ENCODE measurements at places on chromosomes 11 and 22.

DNA sequence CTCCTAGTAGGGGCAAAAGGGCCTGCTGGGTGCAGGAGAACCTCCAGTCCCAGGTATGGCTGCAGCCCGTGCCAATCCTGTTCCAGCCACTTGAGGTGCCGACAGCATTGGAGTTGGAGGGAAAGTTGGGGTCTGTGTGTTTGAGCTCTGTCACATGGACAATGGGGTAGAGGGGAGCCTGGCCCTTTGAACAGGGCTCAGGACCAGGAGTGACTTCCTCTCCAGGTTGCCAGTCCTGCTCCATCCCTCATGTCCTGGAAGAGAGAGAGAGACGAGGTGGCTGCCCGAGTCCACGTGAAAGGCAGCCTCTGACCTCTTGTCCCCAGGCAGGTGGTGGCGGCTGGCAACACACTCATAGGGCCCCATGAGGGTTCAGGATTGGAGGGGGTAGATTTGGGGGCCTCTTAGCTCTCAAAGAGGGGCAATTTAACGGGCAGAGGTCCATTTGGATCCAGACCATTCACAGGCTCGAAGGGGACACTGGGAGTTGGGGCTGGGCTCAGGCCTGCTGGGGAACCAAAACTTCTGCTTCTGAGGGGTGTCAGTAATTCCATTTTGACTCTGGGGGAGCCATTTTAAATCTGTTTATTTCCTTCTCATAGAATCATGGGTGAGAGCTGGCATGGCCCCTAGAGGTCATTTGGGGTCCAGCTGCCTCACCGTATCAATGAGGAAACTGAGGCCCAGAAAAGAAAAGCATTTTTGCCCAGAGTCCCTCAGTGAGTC is 4.1 kb downstream of the ADORA2A start:
- no peak for DNase-seq

DNA sequence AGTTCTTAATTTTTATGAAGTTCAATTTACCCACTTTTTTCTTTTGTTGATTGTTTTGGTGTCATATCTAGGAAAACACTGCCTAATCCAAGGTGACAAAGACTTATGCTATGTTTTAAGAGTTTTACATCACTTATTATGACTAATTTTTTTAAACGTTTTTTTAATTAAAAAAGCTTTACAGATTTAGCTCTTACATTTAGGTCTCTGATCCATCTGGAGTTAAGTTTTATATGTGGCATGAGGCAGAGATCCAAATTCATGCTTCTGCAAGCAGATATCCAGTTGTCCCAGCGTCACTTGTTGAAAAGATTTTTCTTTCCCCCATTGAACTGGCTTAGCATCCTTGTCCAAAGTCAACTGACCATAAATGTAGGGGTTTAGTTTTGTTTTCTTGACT is 72.6 kb downstream of the PACSIN2 start:
- no peak for DNase-seq

DNA sequence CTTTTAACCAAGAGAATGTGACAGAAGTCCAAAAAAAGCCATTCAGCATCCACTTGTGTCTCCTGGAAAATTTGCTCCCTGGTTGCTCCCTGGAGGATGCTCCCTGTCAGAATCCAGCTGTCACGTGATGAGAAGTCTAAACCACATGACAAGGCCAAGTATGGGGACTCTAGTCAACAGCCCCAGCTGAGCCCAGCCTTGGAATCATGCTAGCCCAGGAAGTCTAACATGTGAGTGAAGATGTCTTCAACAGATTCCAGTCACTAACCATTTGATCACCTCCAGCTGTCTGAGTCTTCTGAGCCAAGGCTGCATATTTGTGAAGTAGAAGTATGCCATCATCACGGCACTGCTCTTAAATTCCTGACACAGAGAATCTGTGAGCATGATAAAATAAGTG is 4.2 kb downstream of the OR56B4 start:
- DNase-seq, result no peak

DNA sequence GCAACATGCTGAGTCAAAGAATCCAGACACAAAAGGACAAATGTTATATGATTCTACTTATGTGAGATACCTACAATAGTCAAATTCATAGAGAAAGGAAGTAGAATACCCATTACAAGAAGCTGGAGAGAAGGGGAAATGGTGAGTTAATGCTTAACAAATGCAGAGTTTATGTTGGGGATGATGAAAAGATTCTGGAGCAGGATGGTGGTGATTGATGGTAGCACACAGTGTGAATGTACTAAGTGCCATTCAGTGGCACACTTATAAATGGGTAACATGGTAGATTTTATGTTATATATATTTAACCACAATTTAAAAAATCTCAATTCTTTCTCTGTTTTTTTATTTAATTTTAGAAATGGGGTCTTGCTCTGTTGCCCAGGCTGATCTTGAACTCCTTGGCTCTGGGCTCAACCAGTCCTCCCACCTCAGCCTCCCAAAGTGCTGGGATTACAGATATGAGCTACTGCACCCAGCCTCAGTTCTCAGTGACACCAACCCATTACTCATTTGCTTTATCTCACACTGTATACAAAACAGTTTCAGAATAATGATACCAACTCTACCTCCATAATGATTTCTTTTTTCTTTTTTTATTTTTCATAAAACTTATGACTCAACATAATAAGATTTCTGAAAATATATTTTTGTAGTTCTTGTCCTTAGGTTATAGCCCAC is 9.6 kb upstream of the RELA start:
- no peak for DNase-seq

GRCh38 chr11:88152381-88152780 is 22.9 kb downstream of the RAB38 start:
- no peak for DNase-seq

DNA sequence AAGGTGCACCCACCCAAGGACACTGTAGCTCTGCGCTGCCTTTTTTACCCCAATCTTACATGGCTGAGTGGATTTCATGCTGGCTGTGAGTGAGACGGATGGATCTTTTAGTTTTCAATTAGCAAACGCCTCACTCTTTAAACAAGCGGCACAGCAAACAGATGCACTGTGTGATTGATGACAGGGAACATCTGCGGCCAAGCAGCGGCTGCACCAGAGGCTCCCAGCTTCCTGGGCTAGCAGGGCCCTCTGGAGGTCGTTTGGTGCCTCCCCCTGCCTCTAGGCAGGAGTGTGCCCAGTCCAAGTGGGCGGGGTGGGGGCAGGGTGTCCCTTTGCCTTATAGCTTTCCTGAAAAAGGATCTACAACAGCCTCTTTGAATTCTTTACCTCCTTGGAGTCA is 2.1 kb upstream of the DRD2 start:
- DNase-seq, result no peak

- DNase-seq, result no peak
These were observed 52.4 kb downstream of the LGR4 start for GRCh38 chr11:27420217-27420616.

- DNase-seq, result no peak
These were observed 320.7 kb downstream of the LARGE1 start for GRCh38 chr22:33599596-33599995.

- no peak for DNase-seq
These were observed 23.9 kb downstream of the LRFN4 start for GRCh38 chr11:66880496-66881450.

- no peak for DNase-seq
These were observed 717 bp downstream of the MRGPRE start for GRCh38 chr11:3231550-3231850.

DNA sequence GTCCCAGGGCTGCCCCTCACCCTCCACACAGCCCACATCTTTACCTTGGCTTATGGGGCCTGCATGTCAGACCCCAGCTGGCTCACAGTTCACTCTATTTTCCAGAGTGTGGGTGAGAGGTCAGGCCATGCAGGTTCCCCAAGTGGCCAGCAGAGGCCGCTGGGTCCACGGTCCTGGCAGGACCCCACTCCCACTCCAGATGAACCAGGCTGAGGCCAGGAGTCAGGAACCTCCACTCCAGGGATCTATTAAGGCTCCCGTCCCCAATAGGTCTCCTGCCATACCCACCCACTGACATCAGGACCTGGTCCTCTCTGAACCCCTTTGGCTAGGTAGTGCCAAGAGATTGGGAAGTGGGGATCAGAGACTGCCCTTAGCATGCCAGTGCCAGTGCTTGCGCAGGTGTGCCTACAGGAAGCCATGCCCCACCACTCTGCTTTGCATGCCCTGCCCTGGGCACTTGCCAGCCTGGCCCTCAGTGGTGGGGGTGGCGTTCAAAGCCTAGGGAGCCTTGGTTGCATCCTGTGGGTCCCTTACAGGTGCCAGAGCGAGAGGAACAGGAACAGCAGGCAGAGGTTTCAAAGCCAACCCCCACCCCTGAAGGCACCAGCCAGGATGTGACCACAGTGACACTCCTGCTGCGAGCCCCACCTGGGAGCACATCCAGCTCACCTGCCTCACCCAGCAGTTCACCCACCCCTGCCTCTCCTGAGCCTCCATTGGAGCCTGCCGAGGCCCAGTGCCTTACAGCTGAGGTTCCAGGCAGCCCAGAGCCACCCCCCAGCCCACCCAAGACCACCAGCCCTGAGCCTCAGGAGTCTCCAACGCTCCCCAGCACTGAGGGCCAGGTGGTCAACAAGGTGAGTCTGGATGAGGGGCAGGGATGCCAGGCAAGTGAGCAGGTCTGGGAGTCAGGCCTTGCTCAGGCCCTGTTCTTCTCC is 8.3 kb downstream of the SMTN start:
- no peak for DNase-seq

DNA sequence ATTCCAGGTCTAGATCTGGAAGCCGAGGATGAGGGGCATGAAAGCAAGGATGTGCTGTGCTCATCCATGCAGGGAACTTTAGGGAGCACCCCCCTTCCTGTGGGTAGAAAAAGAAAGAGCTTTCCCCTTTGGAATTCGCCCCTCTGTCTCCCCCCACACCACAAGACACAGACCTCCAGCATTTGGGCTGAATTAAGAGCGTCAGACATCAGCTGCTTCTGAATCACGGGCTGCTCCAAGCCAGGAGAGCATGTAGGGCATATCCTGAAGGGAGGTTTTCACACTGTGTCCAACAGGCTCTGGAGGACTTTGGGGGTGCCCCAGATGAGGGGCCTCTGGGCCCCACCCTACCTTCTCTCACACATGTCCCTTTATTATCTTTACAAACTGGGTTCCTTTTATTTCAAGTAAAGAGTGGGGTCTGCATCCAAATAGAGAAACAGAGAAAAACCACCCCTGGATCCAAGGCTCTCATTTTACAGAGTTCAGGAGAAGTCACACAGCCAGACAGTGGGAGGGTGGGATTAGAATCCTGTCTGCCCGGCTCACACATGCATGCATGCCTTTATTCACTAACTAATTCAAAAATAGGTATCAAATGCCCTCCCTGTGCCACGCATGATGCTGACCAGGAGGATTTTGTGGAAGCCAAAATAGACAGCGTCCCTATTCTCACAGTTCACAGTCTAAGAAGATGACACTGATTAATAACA is 52.8 kb downstream of the LRRC32 start:
- no peak for DNase-seq

- no peak for DNase-seq
These were observed 51.4 kb upstream of the NECTIN1 start for GRCh38 chr11:119780222-119780953.

- DNase-seq, result no peak
These were observed 33.3 kb upstream of the MYEOV start for GRCh38 chr11:69260622-69261021.

- peak; percentile 97 for DNase-seq
These were observed at the start of gene FIBP for GRCh38 chr11:65888163-65888814. Gene FIBP (minus strand): TSS chr11:65888471. CDS start chr11:65888418, 53 bp downstream.

DNA sequence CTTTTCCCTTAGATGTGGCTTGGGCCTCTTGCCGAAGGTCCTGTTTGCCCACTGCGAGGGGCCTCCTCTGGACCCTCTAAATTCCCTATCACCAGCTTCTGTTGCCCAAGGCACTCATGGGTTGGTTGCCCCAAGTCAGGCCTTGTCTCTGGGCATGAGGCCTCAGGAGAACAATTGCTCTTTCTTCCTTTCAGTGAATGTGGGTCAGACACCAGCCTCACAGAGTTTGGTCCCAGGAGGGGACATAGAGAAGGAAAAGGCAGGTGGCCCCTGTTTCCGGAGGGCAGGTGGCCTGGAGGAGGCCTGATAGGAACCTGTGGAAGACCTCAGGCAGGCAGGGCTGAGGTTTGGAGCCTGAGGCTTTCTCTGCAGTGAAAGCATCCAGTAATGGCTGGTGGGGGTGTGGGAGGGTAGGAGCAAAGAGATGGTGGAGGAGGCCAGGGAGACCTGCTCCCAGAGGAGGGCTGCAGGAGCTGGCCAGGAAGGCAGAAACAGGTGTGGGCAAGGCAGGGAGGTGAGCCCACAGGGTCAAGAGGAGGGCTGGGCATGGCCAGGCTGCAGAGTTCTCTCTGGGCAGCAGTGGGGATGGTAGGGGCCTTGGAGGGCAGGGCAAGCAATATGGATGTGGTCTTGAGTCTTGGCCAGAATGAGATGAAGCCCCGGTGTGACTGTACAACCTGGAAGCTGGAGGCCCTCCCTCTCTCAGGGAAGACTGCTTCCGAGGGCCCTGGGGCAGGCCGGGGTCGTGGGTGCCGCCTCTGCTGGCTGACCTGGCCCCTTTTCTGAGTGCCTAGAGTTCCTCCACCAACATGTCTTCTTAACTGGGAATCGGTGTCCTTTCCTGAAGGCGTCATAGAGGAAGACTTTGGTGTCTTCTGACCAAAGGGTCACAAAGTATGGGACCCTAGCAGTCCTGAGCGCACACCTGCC is 28.0 kb upstream of the LMO1 start:
- DNase-seq, result no peak

DNA sequence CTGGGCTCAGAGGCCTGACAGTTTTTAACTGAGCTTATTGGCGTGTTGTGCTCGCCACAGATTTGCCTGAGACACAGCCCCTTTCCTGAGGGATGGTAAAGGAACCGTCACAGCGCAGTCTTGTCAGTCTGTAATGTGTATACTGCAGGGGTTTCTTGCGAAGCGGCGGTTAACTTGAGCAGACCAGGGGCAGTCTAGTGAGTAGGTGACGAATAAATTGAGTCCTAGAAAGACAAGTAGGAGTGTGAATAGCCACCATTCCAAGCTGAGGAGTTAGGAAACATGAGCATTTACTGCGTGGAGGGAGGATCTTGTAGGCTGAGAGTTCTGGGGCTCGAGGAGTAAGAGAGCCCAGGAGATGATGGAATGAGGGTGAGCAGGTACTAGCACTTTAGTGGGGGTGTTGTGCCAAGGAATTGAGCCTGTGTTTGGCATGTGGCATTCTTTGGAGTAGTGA is 1.4 kb downstream of the MED15 start:
- DNase-seq, result no peak

GRCh38 chr22:34567367-34567766 is 498.6 kb upstream of the ISX start:
- no peak for DNase-seq

GRCh38 chr11:6258571-6259081 is 1.0 kb upstream of the CCKBR start:
- DNase-seq, result no peak

DNA sequence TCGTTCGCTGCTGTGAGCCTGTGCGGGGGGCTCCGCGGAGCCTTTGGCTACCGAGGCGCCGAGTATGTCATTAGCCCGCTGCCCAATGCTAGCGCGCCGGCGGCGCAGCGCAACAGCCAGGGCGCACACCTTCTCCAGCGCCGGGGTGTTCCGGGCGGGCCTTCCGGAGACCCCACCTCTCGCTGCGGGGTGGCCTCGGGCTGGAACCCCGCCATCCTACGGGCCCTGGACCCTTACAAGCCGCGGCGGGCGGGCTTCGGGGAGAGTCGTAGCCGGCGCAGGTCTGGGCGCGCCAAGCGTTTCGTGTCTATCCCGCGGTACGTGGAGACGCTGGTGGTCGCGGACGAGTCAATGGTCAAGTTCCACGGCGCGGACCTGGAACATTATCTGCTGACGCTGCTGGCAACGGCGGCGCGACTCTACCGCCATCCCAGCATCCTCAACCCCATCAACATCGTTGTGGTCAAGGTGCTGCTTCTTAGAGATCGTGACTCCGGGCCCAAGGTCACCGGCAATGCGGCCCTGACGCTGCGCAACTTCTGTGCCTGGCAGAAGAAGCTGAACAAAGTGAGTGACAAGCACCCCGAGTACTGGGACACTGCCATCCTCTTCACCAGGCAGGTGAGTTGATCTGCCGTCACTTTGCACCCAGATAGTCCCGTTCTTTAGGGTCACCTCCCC is 1.0 kb downstream of the ADAMTS15 start:
- DNase-seq, result no peak
